ENCODE measurements at places on chromosomes 3 and 15.

DNA sequence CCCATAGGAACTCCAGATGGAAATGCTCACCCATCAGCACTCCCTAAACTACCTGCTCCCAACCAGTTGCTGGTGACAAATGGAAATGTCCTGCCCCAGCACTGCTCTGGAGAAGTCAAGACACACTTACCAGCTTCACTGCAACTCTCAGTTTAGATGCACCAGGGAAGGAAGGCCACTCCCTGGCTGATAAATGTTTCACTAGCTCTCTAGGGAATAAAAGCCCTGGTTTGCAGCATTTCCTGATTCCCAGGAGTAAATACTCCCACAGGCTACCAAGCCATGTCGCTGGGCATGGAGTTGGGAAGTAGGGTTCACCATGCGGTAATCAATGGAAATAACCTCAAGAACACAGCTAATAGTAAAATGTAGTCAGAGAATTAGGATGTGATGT is 112.0 kb upstream of the NEO1 start:
- DNase-seq, result no peak

GRCh38 chr3:144185276-144185675 is 213.7 kb downstream of the DIPK2A start:
- DNase-seq, result no peak

GRCh38 chr15:59838900-59839299 is 149.8 kb upstream of the BNIP2 start:
- no peak for DNase-seq

- peak; percentile 26 for DNase-seq
These were observed 27.6 kb downstream of the FBXW12 start for GRCh38 chr3:48399387-48400172.

DNA sequence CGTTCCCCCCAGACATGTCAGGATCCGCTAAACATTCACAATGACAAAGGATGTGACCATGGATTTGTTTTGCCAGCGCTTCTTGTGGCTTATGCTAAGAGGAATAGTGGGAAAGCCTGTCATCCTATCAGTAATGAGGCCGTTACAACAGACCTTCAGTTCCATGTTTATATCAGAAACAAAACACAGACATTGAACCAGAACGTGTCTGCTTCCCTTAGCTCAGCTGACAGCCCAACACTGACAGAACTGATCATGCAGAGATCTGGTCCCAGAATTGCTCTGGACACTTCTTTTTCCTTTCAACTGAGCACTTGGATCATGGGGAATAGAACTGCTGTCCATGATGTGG is 58.3 kb upstream of the MYZAP start:
- DNase-seq, result no peak

- DNase-seq, result no peak
These were observed 78.8 kb downstream of the AAGAB start for GRCh38 chr15:67175643-67176071.

- no peak for DNase-seq
These were observed 13.4 kb downstream of the UBP1 start for GRCh38 chr3:33426630-33427317.

- no peak for DNase-seq
These were observed 95.5 kb downstream of the FHIT start for GRCh38 chr3:61155701-61156292.

GRCh38 chr3:8607234-8608040 is 37.2 kb downstream of the SSUH2 start:
- DNase-seq, result peak; percentile 51

- DNase-seq, result peak; percentile 63
These were observed 152.9 kb downstream of the TPRG1 start for GRCh38 chr3:189324538-189325138.

DNA sequence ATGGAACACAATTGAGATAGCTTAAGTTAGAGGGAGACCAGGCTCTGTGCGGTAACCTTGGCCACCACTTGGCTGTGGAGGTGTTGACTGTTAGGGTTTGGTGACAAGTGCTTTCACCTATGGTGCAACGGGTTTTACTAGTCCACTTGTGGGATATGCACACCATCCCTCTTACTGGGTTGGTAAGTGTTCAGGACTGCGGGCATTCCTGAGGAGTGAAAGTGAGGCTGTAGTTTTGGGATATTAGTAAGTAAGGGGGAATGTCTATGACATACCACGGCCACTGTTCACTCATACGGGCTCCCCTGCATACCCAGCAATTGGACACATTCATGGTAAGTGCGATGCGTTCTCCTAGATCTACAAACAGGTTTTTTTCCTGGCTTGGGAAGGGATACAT is 8.0 kb upstream of the RAD54L2 start:
- no peak for DNase-seq

DNA sequence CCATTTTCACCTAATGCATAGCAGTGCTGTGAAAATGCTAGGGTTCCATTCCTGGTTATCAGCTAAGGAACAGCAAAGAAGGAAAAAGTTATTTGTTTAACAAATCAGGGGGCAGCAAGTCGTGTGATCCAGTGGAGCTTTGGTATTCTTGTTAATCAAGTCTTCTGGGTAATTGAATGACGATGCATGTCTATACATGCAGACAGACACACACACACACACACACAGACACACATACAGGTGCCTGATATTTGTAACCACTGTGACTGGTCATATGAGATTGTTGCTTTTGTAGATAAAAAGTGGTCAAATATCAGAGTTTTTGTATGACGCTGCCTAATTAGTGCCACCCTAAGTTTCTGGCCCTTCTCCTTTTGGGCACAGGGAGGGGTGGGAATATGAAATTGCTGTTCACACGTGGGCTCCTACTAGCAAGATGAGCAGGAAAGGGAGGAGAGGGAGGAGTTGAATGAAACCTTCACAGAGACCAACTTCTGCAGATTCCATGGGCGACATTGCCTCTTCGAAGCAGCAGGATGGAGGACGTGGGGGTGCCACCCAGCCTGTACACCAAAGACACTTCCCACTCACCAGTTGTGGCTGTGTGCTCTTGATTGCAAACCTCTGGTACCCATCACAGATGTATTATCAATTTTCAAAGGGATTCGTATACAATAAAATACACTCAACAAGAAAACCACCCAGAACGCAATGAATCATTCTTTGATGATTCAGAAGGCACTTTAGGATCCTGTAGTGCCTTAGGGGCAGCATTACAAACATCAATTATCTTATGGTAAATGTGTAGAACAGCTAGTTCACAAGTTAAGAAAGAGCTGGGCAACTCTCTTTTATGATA is 281.9 kb upstream of the ICE2 start:
- no peak for DNase-seq

DNA sequence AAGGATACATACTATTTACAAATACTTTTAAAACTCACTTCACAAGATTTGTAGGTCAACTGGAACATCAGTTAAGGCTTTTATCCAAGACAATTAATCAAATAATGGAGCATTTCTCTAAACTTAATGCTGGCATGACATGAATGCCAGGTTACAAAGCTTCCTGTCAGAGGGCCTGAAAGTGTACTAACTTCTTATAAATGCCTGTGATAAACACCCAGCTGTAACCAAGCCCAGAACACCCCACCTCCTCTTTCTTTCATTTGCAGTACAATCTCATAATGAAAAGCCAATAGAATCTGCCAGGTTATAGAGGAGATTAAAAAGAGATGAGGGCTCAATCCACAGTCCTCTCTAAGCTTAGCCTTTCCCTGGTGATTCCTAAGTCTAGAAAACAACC is 214.4 kb downstream of the OSBPL10 start:
- no peak for DNase-seq

GRCh38 chr3:2968475-2968874 is 141.7 kb downstream of the IL5RA start:
- DNase-seq, result no peak

GRCh38 chr3:135918600-135918999 is 46.9 kb upstream of the PPP2R3A start:
- DNase-seq, result peak; percentile 38

DNA sequence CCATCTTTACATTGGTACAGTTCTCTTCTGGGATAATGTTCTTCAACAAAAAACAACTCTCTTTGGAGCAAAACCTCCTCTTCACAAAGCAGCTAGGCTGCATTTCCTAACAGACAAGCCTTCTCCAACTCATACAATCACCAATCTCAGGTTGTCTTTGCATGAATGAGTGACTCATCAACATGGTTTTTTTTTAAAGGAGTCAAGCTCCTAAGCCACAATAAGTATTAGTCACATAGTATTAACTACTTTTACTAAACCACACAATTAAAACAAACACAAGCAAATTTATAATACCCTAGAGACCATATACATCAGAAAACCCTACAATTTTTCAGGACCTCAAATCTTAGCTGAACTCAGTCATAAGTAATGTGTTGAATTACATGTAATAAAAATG is 137.4 kb downstream of the TBC1D5 start:
- no peak for DNase-seq

GRCh38 chr3:30793740-30794139 is 100.7 kb downstream of the GADL1 start:
- DNase-seq, result no peak

- no peak for DNase-seq
These were observed 695 bp downstream of the METTL6 start for GRCh38 chr3:15426579-15427118.

DNA sequence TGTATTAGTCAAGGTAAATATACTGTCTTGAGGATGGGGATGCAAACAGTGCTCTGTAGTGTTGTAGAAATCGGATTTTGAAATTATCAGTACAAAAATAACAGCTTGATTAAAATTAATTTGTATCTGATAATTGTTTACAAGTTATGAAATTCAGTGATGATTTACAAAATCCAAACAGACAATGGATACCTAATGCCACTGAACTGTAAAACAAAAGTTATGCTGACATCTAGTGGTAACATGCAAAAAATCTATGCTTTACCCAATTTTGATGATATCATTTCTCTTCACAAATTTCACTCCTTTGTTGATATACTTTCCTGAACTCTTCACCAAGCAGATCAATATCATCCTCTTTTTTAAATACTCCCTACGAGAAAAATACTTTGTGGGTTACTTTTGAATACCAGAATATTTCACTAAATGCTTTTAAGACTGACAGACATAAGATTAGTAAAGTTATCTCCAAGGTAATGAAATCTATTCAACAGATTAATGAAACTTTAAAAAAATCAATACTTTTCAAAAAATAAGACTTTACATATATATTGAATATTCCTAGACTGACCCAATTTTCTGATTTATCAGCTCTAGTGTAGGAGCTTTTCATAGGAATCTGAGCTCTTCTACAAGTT is 36.0 kb downstream of the MNS1 start:
- DNase-seq, result peak; percentile 27

GRCh38 chr15:89307791-89308190 is 26.8 kb downstream of the POLG start:
- DNase-seq, result no peak

DNA sequence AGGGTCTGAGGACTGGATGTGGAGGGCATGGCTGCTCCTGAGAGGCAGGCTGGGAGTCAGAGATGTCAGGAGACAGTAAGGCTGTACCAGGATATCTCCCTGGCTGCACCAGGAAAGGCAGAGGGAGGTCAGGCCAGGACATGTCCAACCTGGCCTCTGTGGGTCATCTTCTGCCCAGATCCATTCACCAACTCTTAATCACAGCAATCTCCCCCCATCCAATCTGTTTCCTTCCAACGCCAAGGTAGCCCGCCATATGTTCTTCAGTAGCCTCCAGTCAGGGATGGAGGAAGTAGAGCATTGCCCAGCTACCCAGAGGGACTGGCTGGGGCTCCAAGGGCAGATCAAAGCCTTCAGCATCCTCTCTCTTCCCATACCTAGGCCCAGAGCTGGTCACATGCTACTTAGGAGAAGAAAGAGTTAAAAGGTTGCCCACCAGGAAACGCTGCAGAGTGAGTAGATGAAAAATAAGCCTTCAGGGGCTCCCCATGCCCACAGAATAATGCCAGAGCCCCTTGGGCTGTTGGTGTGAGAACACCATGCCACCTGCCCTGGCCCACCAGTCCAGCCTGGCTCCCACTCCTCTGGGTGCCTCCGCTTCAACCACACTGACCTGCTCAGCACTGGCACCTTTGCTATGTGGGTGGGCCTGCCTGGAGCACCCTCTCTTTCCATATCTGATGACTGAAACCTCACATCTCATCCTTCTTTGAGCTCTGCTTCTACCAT is 176.8 kb downstream of the MEGF11 start:
- no peak for DNase-seq

- no peak for DNase-seq
These were observed 106.5 kb downstream of the IQCH start for GRCh38 chr15:67361100-67361499.

- no peak for DNase-seq
These were observed 59.9 kb upstream of the KLF13 start for GRCh38 chr15:31266712-31267111.

DNA sequence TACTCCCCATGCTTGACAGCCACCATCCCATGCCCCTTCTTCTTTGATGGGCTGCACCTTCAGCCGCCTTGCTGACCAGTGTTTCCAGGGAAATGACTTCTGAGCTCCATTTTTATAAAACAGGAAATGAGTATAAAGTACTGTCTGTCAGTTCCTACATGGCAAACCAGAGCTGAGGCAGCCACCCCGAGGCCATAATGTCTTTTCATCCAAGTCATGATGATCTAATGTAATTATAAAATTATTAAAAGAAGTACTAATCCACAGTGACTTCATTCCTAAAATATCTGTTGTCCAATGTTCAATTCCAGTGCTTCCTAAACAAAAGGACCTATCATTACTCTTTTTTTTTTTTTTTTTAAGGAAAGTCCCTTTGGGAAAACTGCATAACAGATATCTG is 75.2 kb upstream of the HERC1 start:
- no peak for DNase-seq

DNA sequence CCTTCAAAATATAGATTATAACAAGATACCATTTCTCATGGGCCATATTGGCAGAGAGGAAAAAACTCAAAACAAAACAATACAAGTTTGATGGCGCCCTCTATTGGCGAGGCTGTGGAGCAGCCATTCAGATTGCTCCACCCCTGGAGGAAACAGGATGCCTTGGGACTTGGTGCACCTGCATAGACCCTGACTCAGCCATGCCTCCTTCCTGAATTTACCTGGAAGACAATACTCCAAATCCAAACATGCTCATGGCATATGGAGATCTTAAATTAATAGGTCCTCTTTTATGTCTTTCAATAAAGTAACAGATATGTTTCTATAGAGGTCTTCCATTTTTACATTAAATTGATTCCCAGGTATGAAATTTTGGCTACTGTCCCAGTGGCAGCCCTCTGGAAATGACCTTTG is 90.0 kb downstream of the APBA2 start:
- DNase-seq, result peak; percentile 81

GRCh38 chr3:71309886-71310285 is 273.6 kb downstream of the FOXP1 start:
- no peak for DNase-seq

DNA sequence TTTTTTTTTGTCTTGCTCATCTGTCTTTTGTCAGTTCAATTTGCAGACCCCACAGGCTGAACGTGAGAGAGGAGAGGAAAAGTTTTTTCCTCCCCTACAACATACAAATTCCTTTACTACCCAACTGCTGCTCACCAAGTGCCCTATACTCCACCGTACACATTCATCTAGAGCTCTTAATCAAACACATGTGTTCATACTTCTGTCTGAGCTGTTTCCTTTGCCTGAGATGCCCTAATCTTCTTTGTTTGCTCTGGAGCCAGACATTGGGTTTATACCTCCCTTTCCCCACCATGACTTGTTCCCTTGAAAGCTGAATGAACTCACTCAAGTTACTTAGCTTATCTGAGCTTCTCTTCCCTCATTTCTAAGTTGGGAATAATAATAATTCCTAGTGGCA is 122.7 kb upstream of the RASGRP1 start:
- no peak for DNase-seq

- peak; percentile 85 for DNase-seq
These were observed 54.4 kb downstream of the LRRK1 start for GRCh38 chr15:100973351-100974111.

- DNase-seq, result no peak
These were observed 52.4 kb upstream of the RGMA start for GRCh38 chr15:93141371-93141794.

- DNase-seq, result no peak
These were observed 94.8 kb upstream of the TLE3 start for GRCh38 chr15:70192490-70192889.
